Gastrocnemius medialis (tissue), 4 donors: ENCODE measurements at places on chromosomes 1 and 21.
A peak's percentile ranks its signal among the peaks of the same experiment; 100 is the strongest.

GRCh38 chr1:209490013-209490412, 93.5 kb upstream of the CAMK1G start:
- DNase-seq: no peak

DNA sequence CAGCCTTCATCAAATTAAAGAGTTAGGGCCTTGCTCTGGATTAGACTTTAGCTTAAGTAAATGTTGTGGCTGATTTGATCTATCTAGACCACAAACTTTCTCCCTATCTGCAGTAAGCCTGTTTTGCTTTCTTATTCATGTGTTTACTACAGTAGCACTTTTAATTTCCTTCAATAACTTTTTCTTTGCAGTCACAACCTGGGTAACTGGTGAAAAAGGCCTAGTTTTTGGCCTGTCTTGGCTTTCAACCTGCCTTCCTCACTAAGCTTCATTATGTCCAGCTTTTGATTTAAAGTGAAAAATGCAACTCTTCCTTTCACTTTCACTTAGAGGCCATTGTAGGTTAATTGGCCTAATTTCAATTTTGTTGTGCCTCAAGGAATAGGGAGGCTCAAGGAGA, 12.5 kb upstream of the LPGAT1 start:
- no peak for DNase-seq

- DNase-seq: no peak
These were observed 6.3 kb upstream of the FOXD2 start for GRCh38 chr1:47431534-47431933.

GRCh38 chr1:111736548-111737215, 2.5 kb downstream of the INKA2 start:
- DNase-seq: no peak

DNA sequence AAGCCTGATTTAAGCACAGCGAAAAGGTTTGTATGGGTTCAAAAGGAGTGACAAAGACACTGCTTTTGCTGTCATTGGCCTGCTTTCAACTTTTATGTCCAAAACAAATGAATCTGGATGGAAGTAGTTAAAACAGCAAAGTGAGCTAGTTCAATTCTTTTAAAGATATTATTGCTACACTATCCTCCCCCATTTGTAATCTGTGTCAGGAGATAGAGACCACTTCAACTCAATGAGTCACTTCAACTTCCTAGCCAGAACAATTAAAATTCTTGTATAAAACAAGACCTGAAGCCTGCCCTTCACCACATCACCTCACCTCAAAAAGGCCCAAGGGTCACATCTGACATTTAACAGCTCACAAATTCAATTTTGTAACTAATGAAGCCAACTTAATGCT, 364.1 kb upstream of the LYPLAL1 start:
- no peak for DNase-seq

DNA sequence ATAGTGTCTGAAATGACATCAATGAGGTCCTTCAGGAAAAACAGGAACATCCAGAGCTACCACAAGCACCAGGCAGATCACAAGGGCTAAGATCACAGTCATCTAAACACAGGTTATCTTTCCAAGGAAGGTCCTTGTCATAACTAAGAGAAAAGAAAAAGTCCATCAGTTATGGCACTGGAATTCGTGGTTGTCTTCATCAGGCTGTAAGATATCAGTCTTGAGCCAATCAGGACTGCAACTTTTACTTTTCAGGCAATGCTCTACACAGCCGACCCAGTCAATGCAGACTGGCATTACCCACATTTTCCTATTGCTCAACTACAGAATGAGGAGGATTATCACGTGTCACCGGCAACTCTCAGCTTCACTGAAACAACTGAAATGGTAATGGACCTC, 26.4 kb downstream of the SORT1 start:
- DNase-seq: peak; percentile 73

GRCh38 chr21:36706951-36707762, 8.2 kb downstream of the SIM2 start:
- DNase-seq: no peak

DNA sequence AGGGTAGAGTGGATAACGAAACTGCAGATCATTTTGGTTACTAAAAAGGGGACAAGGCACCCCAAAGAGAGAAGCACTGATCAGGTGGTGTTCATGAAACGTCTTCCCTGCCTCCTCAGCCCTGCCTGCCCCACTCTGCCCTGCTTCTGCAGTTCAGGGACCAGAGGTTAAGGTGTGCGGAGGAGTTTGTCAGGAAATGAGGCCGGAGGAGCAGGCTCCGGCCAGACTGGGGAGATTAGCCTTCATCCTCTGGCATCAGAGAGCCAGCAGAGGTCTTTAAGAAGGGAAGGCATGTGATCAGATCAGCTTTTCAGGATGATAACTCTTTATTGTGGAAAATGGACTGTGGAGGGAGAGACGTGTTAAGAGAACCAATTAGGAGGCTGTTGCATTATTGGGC, 291.9 kb upstream of the NR5A2 start:
- no peak for DNase-seq

GRCh38 chr1:239742416-239743109, 349.1 kb upstream of the FMN2 start:
- DNase-seq: no peak

DNA sequence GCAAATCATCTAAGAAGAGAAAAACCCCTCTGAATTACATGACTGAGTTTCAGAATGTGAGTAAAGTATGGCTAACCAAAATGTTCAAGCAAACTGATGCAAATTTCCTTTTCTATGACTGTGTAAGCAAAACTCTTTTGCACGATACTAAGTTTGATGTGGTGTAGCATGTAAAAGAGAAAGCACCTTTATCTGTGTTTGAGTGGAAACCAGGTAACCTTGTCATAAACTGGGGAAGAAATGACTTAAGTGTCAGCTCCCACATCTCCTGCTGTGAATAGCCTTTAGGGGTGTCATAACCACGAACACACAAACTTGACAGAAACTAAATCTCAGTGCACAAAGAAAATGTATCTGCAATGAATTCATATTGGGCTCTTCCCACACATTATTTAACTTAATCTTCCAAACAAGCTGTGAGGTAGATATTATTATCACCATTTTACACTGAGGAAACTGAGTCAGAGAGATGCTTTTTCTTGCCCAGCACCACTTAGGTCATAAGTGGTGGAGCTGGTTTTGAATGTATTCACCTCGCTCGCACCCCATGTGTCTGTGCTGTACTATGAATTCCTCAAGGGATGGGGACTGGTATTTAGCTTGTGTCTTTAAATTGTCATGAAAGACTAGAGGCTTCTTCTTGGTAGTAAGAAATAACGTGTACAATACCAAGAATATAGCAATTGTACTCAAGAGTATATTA, 32.9 kb upstream of the IL12RB2 start:
- no peak for DNase-seq

- DNase-seq: no peak
These were observed 9.4 kb downstream of the USP48 start for GRCh38 chr1:21773585-21773984.

DNA sequence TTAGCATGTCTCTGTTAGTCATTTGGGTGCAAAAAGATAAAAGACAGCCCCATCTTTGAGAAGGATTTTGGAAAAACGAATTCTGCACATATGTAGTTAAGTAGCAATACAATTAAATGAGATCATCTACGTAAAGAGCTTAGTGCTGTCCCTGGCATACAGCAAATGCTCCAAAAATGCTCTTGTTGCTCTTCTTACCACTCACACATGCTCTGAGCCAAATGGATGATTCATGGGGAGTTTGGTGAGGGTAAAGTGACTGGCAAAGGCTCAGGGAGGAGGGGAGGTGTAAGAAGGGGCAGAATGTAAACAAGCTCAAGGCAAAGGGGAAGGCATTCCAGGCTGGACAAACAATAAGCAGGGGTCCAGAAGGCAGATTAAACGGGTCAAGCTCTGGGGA, 191.9 kb downstream of the AK5 start:
- no peak for DNase-seq

GRCh38 chr1:75725266-75725665, 757 bp downstream of the ACADM start:
- no peak for DNase-seq

GRCh38 chr1:15120251-15120945, 33.1 kb upstream of the TMEM51 start:
- no peak for DNase-seq

DNA sequence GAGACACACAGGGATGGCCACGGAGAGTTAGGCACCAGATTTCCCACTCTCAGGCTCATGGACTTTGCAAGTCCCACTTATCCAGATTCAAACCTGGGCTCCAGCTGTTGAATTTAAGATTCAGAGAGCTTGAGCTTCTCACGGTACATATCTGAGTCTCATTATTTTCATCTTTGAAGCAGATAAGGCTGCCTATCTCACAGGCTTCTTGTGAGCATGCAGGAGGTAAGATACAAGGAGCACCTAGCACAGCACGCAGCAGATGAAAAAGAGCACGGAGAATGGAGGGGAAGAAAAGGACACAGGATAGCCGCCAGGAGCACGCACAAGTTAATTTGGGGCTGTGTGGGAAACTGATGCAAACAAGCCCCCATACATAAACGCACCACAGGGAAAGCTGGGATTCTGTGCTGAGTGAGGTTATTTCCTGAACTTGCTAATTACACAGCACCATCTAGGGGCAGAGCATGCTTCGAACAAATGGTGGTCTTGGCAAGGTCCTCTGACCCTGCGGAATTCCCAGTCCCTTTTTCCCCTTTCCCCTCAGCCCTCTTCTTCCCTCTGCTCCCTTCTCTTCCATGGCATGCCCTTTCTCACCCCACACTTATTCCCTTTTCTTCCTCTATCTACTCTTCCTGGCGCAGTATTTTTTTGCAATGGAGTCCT, 134.7 kb upstream of the VANGL1 start:
- DNase-seq: no peak

- DNase-seq: peak; percentile 41
These were observed 20.1 kb downstream of the SLC1A7 start for GRCh38 chr1:53122201-53122885.

DNA sequence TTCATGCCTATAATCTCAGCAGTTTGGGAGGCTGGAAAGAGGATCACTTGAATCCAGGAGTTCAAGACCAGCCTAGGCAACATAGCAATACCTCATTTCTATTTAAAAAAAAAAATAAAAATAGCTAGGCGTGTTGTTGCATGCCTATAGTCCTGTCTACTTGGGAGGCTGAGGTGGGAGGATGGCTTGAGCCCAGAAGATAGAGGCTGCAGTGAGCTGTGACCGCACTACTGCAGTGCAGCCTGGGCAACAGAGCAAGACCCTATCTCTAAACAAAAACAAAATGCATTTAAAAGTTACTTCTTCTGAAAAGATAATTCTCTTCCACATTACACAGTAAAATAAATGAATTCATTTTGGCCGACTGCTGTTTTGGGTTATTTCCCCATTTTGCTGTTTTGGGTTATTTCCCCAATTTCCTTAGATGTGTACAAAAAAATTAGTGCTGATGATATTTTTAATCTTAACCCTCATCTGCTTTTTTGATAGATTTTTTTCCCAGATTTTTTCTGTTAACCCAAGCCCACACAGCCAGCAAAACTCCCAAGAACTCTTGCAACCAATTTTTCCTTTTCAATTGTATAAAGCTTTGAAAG, 23.0 kb upstream of the SAMSN1 start:
- DNase-seq: no peak

- no peak for DNase-seq
These were observed 411.6 kb upstream of the ZRANB2 start for GRCh38 chr1:71492298-71493041.

GRCh38 chr1:181675091-181675917, 192.0 kb downstream of the CACNA1E start:
- no peak for DNase-seq

GRCh38 chr1:91725989-91726721, 159.8 kb downstream of the TGFBR3 start:
- DNase-seq: peak; percentile 66

DNA sequence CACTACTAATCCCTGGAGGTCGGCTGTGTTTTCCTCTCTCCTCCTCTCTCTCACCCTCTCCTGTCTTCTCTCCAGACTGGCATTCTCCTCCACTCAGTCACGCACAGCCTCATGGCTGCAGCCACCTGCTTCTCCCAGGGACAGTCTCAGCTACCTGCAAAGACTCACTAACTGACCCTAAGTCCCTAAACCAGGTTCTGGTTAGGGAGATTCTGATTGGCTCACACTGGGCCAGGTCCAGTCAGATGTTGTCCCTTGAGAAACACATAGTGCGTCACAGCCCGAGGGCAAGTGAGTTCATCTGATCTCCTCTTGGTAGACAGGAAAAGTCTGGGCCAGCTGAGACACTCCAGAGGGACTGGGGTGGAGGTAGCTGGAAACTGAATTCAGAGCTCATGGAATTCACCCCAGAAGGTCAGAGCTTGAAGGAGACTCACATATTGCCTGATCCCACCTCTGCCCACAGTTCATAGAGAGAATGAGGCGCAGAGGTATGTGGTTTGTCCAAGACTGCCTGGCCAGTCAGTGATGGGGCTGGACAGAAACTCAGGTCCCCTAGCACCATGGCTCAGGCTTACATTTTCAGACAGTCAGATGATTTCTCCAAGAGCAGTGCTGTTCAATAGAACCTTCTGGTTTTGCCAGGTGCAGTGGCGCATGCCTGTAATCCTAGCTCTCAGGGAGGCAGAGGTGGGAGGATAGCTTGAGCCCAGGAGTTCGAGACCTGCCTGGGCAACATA, 40.4 kb upstream of the RPL11 start:
- peak; percentile 76 for DNase-seq

GRCh38 chr1:5885471-5886139, 106.6 kb downstream of the NPHP4 start:
- no peak for DNase-seq

GRCh38 chr1:151326619-151327222, 495 bp downstream of the PI4KB start:
- DNase-seq: no peak

DNA sequence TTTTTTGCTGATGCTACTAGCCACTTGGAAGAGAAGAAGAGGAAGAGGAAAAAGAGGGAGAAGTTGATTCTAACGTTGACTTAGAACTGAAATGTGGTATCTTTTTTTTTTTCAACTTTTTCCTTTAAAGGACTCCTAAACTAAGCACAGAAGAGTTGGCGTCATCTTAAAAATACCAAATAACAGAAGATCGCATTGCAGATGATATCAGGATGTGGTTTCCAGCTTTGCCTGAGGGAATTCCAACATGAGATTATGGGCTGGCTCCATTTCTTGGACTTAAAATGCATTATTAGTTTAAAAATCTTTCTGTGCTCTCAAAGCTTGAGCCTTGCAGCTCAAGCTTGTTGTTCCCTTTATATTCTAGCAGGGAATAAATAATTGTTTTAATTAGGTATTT, 29.8 kb downstream of the WDR3 start:
- DNase-seq: no peak
